ENCODE measurements at places on chromosomes 11 and 22.

DNA sequence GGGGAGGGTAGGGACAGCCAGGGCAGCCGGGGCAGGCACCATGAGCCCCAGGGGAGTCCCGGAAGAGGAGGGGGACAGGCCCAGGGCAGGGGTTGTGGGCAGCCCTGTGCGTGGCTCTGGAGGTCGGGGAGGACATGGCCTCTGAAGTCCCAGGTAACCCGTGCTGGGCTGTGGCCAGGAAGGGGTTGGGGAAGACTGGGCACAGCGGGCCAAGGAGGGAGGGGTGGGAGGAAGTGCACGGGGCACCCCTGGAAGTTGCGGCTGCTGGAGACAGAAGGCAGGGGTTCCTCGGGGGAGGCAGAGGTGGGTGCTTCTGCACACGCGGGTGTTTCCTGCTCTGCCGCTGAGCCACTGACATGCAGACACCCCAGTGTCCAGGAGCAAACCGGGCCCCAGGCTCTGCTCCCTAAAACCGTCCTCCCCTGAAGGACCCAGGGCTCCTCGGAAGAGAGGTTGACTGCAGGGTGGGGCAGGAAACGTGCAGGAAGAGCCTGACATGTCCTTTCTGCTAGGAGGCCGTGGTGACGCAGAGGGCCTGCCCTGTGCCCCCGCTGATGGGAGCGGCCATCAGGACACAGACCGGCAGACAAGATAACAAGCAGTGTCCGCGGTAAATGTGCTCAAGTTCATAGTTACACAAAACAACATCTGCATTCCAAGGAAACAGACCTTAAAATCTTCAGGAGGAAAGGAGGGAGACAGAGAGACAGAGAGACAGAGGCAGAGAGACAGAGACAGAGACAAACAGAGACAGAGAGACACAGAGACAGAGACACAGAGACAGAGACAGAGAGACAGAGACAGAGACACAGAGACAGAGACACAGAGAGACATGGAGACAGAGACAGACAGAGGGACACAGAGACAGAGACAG, 5.7 kb downstream of the TNNI2 start:
- DNase-seq: no peak

GRCh38 chr22:38026130-38027111, 30.8 kb upstream of the PICK1 start:
- DNase-seq: no peak

DNA sequence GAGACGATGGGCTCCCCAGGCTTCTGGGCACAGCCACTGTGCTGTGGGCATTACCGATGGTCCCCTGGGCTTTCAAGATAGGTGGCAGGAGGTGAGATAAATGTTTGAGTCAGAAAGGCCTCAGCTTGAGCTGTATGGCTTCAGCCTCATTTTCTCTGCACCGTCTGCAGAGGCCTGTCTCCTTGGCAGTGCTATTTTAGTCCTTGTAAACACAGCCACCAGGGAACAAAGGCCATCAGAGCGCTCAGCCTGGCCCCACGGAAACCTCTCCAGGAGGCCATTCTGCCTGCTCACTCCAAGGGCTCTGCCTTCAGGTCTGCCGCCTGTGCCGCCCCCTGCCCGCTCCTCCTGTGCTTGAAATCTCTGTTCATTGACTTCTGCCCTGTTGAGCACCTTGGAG, 1424.9 kb downstream of the TBC1D22A start:
- DNase-seq: no peak

DNA sequence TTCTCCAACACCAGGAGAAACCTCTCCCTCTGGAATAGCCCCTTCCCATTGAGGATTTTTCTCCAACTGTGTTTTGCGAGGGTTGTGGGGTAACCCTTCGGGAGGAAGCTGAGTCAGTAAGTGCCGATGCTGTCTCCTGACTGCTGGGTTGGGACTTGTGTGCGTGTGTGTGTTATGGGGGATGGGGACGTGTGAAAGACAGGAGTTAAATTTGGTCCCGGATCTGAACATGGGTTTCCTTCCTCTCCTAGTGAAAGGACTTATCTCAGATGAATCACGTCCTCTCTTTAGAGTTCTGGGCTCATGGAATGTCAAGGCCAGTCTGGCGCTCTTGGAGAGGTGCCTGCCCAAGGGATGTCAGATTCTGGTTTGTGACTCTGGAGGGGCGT, 33.3 kb downstream of the KIAA1671 start:
- DNase-seq: no peak

DNA sequence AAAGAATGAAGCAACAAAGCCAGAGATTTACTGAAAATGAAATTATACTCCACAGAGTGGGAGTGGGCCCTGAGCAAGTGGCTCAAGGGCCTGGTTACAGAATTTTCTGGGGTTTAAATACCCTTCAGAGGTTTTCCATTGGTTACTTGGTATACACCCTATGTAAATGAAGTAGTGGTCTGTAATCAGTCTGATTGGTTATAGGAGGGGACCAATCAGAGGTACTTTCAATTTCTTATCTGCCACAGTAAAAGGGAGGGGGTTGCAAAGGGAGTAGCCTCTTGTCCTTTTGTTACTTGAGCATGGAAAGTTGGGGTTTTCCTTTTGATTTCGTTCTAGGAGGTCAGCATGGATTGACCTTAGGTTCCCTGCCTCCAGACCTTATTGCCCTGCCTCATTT, 63.5 kb downstream of the ATM start:
- peak; percentile 1 for DNase-seq

GRCh38 chr22:43476341-43476740, 64.5 kb downstream of the MPPED1 start:
- peak; percentile 7 for DNase-seq

DNA sequence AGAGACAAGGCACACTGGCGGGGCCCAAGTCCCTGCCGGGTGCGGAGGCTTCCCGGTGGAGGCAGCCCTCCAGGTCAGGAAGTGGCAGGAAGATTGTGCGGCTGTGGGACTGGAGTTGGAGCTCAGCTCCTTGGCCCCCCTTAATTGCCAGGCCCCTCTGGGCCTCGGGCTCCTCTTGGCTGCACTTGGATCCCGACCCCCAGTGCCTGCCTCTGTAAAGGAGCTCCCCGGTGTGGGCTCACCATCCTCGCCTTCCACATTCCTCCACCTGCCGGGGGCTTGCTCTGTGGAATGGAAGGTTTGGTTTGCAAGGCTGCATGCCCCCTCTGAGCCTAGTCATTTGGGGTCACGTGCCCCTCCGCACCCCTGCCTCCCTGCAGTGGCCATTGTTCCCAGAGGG, 38.1 kb upstream of the COMT start:
- DNase-seq: no peak

DNA sequence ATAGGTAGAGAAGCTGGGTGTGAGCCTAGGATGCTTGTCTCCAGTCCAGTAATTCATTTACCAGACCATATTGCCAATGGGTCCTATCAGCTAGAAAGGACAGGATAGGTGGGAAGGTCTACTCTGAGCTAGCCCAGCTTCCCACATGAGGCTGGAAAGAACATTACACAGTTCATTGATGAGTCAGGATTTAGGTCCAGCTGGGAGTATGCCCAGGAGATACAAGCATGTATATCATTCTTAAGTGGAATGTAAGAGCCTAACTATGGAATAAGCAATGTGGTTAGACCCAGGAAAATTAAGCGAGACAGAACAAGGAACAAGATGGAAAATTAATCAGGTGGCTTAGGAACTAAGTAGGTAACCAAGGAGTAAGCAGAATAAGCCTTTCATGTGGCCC, 59.0 kb upstream of the TBCEL start:
- no peak for DNase-seq

DNA sequence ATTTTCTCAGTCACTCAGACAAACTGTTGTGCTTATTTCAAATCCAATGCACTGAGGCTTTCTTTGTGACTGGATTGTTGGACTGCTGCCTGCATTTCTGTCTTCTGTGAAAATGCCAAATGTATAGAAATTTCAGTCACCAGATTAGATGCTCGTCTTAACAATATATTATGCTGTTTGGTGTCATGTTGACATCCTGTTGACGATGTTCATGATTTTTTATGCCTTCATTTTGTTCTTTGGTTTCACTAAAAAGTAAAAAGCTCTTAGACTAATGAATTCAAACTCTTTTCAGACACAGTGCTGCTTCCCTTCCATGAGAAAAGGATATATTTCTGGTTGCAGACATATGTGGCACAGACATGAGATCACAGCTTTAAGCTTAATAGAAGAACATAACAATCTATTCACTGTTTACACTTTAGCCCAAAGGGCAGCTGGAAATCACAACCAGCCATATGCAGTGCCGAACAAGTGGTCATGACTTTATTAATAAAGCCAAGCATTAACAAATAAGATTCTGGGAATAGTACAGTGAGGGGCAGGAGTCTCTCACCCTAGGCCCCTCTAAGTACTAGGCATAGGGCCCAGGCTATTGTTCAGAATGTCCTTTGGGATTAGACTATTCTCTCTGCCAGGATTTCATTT, 9.4 kb upstream of the SOX6 start:
- no peak for DNase-seq

- no peak for DNase-seq
Measured at GRCh38 chr11:30440510-30440909, 117.6 kb downstream of the ARL14EP start.
